ENCODE measurements at places on chromosomes 12 and 14.
A peak's percentile ranks its signal among the peaks of the same experiment; 100 is the strongest.

DNA sequence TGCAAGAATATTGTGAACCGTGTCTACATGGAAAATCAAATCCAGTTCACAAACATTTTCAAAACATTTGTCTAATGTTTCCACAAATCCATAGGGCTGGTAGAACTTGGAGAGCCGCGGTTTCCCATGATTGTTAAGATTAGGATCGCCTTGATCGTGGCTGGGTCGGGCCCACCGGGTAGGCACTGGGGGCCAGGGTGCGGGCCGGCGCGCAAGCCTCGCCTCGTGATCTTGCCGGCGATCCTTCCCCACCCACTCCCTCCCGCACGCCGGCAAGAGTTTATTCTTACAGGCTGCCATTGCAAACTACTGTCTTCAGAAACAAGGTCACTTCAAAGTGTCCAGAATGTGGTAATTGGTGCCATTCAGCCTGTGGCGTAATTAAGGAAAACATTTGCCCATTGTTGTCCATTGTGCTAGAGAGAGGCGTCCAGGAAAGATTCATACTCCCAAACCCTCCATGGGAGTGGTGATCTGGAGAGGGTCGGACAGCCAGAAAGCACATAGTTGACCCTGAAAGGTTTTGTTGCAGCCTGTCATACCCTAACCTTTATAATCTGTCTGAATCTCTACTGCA lies 95.5 kb downstream of the BORCS5 start:
- DNase-seq, result no peak

- DNase-seq, result no peak
Observed at GRCh38 chr14:20667957-20668356, 16.4 kb upstream of the RNASE4 start.

- DNase-seq, result no peak
Observed at GRCh38 chr12:6104027-6104426, 20.4 kb downstream of the VWF start.

DNA sequence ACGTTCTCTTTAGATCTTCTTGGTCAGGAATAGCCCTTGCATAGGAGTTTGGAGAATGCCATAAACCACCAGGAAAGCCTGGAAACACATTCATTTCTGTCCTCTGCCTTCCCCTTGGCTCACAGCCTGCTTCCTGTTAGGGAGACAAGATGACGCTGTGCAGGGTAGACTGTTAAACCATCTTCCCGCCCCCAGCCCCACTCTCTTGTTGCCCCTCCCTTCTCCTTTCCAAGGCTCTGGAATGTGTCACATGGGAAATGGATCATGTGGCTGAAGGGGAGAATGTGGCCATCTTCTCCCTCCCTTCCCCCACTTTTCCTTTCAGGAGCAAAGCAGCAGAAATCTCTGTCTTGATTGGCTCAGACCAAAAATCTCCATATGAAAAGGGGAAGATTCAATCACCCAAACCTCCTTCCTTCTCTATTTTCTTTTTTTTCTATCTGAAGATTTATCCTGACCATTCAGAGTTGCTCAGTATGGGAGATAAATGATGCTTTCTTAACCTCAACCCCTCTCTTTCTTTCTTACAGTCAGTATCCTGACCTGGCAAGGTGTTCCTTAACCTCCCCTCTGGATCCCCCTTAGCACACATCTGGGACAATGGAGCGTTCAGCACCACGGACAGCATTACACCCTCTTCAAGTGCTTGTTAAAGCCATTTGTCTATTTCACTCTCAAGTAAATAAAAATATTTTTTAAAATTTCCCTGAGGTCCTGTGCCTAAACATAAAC lies 11.4 kb downstream of the GPR19 start:
- DNase-seq, result peak; percentile 98

DNA sequence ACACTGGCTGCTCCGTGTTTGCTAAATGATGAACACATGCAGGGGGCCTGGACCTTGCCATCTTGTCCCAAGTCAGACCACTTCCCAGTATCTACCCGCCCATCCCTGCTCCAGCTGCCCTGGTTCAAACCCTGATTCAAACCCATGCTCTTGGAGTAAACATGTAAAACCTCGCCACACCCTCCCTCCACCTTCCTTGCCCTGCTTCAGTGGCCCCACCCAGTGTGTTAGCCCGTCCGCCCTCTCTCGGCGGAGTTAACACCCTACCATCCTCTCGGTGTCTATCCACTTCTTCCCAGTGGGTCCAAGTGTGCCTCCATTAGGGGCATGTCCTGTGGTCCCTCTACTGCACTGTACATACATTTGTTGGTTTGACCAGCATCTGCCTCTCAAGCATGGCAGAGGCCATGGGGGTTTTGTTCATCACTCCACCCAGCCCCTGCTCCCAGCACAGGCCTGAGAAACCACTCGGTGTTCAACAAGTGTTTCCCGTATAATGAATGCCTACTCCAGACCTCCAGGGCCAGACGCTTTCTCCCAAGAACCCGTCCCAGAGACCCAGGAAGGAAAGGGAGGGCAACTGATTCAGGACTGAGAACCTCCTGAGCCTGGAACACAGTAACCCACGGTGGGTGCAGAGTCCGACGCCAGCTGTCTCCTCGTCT lies 37.1 kb downstream of the P2RX4 start:
- DNase-seq, result no peak

GRCh38 chr12:125105600-125105999 lies 40.4 kb downstream of the AACS start:
- no peak for DNase-seq

- DNase-seq, result no peak
Observed at GRCh38 chr14:102906616-102907302, 15.7 kb upstream of the AMN start.

- DNase-seq, result no peak
Observed at GRCh38 chr12:21265932-21266331, 68.8 kb downstream of the SLCO1A2 start.

DNA sequence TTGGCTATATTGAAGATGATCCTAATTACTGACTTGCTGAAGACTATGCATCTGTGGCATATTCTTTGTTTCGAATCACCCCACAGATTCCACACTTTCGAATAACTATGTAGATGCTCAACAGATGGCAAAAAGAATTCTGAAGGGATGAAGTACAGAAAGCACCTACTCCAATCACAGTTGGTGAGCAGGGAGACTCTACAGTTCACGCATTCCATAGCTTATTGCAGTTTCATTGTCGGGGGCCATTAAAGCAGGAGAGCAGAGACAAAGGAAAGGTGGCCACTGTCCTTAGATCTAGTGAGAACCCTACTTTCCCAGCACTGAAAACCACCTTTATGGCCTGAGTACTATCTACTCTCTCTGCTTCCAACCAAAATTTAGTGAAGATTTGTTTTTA lies 191.9 kb downstream of the STXBP6 start:
- DNase-seq, result no peak

- DNase-seq, result no peak
Observed at GRCh38 chr12:42609605-42610004, 20.1 kb upstream of the PRICKLE1 start.

- DNase-seq, result no peak
Observed at GRCh38 chr12:46430340-46430948, 57.9 kb upstream of the SLC38A2 start.

DNA sequence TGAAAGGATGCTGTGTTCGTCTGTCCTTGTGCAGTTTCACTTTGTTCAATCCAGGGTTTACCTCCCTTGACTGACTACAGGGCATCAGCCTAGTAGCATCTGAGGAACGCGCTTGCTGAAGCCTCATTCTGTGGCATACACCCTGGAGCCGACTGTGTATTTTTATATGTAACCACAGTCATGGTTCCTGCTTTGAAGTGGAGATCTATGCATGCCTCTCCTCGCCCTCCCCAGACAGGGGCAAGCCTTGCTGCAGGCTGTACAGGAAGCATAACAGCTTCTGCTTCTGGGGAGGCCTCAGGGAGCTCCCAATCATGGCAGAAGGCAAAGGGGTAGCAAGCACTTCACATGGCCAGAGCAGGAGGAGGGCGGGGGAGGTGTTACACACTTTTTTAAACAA lies 262.1 kb downstream of the BCL11B start:
- no peak for DNase-seq

DNA sequence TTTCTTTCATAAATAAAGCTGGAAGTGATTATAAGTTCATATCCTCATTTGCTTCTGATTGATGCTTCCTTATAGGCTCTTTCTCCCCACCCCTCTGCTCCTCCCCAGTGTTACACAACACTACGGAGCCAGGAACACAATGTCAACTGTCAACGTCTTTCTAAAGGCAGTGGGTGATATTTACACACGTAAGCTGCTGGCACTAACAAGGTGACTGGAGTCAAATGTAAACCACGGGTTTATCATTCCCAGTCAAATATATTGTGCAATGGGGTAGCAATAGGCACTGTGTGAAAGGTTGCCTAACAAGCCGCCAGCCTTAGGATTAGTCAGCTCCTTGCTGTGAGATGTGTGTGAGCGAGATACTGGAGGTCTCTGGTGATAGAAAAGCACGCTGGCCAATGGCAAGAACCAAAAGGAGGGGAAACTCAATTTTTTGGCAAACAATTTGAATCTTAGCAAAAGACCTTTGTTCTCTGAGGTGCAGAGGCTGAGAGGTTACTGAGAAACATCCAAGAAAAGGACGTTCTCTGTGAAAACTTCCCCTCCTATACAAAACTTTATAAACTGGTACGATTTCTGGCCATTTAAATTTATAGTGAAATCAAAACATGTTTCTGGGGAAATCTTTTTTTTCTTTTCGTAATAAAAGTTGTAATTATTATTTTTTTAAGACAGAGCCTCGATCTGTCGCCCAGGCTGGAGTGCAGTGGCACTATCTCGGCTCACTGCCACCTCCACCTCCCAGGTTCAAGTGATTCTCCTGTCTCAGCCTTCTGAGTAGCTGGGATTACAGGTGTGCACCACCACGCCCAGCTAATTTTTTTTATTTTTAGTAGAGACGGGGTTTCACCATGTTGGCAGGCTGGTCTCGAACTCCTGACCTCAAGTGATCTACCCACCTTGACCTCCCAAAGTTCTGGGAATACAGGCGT lies 22.3 kb upstream of the HECTD1 start:
- DNase-seq, result peak; percentile 86

- DNase-seq, result no peak
Observed at GRCh38 chr14:95023115-95023514, 134.2 kb downstream of the DICER1 start.

GRCh38 chr14:100434033-100434601 lies 111.0 kb downstream of the SLC25A47 start:
- no peak for DNase-seq

GRCh38 chr12:65477721-65478120 lies 199.2 kb downstream of the MSRB3 start:
- DNase-seq, result no peak

DNA sequence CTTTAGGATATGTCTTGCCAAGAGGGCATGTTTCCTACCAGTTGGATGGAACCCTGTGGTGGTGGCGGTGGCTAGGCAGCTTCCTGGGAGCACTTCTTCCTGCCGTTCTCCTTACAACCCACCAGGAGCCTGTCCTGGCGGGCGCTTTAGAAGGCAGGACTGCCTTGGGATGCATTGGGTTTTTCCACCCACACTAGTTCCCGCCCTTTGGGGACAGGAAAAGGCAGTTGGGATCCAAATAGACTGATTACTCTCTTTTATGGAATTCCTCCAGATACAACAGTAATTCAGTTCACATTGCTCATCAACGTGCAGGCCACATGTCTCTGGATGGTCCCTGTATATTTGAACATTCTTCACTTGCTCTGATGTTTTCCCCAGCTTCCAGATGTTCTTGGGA lies 305.7 kb upstream of the SSTR1 start:
- DNase-seq, result no peak

DNA sequence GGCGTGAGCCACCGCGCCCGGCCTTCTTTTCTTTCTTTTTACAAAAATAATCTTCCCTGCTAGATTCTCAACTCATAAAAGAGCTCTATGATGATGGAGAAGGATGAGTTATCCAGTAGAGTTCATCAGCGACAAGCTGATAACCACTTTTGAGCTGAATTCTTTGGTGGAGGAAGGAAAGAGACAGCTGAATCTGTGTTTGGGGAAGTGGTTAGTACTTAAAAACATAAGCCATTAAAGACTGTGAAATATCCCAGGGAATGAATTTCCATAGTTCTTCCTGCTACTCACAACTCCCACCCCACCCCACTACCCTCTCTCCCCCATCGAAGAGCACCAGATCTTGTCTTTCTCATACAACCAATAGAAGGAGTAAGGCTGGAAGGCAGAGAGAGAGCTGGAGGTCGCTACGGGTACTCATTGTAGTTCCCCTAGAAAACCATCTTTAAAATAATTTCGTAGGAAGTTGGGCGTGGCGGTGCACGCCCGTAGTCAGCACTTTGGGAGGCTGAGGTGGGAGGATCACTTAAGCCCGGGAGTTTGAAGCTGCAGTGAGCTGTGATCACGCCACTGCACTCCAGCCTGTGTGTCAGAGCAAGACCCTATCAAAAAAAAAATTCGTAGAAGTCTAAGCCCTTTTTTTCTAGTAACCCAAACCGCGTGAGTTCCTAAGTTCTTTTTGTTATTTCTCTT lies 647 bp upstream of the ESPL1 start:
- no peak for DNase-seq

DNA sequence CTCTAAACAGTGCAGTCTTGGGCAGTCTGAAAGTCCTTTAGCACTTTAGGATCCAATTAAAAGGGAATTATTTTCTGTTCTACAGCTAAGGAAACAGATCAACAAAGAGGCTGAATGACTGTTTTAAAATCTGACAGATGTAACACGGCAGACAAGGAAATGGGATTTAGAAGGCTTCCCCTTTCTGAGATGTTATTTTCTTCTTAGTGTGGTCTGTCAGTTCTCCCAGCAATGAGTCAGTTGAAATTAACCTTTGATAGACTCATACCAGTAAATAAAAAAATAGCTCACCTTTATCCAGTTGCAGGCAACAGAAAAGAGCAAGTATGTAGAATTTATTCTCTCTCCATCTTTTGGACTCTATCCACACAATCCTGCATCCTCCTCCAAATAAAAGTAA lies 98.1 kb downstream of the NEDD1 start:
- no peak for DNase-seq

DNA sequence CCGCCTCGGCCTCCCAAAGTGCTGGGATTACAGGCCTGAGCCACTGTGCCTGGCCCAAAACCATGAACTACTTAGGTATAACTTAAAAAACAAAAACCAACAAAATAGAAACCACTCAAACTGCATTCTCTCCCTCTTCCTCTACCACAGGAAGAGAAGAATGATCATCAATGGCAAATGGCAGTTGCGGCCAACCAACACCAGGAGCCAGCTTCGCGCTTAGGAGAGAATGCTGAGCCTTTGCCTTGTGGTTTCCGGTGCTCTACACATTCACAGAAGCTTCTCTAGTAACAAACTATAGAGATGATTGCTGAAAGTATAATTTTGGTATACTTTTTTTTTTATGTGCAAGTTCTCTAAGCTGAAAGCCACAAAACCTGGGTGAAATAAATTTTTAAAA lies 17.1 kb downstream of the CATSPERB start:
- DNase-seq, result no peak

GRCh38 chr12:19390051-19390598 lies 49.2 kb upstream of the AEBP2 start:
- no peak for DNase-seq

GRCh38 chr12:96248136-96248931 lies 54.2 kb downstream of the ELK3 start:
- DNase-seq, result peak; percentile 48

DNA sequence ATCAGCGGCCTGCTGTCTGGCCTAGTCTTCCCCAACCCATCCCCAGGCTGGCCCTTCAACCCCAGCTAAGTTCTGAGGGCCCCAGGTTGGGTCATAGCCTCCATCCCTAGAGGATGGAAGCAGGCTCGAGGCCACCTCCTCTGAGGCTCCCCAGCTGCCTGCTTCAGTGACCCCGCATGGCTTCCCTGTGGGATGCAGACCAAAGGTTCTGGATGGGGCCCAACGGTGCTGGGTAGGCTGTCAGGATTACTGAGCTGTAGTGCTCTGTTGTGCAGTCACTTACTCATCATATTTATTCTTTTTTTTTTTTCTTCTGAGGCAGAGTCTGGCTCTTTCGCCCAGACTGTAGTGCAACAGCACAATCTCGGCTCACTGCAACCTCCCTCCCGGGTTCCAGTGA lies 92.0 kb downstream of the IRF2BPL start:
- DNase-seq, result no peak

GRCh38 chr12:62732861-62733427 lies 202.0 kb downstream of the PPM1H start:
- no peak for DNase-seq
